Stimulated activated CD8-positive, alpha-beta memory T cell treated with anti-CD3 and anti-CD28 coated beads, Interleukin-15, amount 100 ng/mL, for 1 hour (primary cell): ENCODE measurements at places on chromosomes 5 and 9.

DNA sequence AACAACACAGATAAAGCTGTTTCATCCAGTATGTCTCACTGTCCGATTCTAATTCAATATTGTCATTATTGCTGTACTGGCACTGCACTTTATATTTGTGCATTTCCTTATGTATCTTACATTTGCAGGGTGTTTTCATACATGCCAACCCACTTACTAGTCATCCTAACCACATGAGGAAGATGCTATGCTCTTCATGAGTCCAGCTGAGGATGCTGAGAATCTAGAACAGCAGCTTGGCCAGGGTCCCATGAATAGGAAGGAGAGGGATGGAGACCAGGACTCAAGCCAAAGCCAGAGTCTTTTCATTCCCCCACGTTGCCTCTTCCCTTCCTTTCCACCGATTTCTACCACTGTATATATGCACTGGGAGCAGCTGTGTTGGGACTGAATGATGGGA, 292.8 kb upstream of the KLF4 start:
- no peak for DNase-seq

DNA sequence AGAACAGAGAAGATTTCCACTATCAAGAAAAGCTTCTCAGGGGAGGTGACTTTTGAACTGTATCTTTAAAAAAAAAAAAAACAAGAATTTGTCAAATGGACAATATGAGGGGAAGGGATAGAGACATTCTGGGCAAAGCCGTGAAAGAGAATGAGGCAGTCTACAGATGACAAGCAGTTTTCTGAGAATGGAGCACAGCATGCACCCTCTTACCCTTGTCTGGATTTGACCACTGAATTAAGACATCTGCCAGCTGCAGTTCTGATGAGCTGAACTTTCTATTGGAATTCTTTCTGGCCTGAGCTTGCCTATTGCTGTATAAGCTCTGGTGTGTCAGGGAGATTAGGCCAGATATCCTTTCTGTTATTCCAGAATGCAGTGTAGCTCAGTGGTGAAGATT, 10.3 kb upstream of the RANBP3L start:
- no peak for DNase-seq

DNA sequence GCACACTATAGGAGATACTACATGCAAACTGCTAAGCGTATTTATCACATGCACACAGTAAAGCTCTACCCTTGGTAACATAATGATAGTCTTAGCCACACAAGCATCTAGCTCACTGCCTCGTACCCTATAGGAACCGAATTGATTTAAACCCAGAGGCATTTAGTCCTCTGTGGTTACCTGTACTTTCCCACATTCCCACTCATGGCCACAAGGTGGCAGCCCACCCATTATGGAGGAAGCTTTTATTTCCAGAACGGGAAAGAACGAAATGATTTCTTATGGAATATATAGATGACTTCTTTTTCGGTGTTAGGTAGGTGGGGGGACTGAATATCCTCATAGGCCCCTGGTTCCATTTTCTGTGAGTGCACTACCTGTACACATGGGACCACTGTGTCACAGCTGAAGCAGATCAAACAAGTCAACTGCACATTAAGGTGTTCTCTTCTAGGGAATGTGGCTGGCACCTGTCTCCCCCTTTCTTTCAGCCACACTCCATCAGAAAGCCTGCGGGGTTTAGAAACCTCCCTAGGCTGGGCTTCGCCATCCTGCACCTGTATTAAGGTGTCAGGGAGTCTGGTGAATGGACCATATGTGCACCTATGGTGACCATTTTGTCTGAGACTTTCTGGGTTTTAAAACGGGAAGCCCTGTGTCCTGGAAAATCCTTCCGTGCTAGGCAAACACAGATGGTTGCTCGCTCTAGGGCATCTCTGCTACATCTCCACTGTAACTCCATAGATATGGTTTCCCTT, 313.2 kb downstream of the SLIT3 start:
- peak; percentile 37 for DNase-seq

GRCh38 chr5:146944019-146944418, 65.5 kb upstream of the PPP2R2B start:
- no peak for DNase-seq

DNA sequence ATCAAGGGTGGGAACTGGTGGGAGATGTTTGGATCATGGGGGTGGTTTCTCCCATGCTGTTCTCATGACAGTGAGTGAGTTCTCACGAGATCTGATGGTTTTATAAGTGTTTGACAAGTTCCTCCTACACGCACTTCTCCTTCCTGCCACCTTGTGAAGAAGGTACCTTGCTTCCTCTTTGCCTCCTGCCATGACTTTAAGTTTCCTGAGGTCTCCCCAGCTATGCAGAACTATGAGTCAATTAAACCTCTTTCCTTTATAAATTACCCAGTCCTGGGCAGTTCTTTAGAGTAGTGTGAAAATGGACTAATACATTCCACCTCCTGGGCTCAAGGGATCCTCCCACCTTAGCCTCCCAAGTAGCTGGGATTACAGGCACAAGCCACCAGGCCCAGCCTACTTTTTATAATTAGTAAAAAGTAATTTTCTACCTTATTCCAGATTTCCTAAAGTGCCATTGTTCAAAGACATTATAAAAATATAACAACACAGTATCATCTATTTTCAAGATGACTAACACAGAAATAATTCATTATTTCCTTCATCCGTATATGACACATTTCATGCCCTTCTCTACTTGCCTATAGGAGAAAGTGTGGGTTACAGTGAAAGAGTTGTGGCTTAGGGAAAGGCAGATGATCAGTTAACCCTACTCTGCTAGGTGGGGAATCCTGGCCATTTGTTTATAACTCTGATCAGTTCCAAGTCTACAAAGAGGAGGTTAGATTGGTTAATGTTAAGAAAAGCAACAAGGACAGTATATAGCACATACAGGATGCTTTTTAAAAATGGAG, 99.9 kb downstream of the TTC39B start:
- no peak for DNase-seq

DNA sequence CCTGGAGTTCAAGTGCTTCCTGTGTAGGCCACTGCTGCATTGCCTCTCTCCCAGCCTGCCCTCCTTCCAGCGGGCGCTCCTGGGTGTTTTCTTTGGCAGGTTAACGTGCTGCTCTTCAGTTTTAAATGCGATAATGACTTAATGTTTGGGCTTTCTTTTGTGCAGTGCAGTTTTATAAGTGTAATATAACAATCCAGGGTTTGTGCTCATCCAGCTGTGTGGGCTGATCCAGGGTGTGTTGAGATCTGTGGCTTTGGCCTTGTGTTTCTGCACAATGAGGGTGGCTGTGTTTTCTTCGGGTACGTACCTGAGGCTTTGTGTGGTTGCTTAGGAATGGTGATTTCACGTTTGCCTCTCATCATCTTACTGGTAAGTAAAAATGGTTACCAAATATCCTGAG, 50.6 kb downstream of the PCSK5 start:
- DNase-seq = no peak

DNA sequence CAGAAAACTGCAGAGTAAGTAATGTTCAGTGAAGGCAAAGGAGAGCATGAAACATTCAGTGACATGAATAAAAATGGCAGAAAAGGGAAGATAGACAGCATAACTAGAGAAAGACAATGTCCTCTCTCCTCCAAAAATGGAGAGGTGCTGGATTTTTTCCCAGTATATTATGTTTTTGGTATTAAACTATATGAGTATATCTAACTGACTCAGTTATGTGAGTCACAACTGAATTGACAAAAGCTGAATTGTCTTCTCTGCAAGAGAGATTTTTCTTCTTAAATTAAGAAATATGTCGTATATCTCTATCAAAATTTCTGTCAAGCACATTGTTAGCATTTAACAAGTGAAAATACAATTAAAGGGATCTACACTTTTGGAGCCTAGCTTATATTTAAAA, 375.1 kb downstream of the CHSY3 start:
- DNase-seq = no peak

DNA sequence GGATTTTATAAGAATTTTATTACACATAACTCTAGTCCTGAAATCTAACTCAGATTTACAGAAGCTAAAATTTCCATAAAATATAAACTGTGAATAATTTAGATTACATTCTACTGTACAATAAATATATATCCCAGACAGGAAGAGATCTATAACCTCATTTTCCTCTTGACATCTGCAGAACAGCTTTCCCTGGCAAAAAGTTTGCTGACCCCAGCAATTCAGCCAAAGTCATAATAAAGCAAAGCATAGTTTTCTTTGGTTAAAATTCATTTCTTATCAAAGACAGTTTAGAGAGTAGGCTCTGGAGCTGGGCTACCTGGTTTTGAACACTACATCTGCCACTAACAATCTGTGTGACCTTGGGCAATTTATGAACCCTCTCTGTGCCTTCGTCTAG, 372.5 kb downstream of the CAAP1 start:
- DNase-seq = no peak

DNA sequence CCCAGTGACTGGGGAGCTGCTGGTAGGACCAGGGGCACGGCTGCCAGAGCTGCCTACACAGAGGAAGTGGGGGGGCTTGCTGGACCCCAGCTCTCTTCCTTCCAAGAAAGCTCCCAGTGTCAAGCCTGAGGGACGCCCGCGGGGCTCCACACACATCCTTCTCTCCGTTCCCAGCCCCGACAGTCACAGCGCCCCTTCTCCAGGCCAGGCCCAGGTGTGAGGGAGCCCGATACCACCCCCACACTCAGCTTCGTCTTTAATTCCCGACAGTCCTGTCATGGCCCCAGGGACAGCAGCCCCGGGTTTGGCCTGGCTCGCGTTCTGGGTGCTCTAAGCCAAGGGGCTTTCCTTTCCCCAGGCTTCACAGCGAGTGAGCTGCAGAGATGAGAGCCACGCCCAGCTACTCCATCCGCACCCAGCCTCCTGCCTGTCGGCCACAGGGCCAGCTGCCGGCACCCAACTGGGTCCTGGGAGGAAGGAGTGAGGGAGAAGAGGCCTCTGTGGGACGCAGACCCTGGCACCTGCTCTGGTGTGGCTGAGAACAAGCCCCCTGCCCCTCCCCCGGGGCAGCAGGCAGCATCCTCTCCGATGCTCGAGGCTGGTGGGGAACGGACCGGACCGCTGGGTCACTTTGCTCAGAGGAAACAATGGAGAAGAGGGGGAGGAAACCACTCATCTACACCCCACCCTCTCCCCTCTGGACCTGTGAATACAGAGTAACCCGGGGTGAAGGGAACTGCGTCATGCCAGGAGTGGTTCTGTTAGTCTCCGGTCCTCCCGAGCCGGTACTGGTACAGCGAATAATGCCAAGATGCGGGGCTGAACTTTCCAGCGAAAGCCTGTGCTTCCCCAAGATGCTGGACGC, 53.9 kb upstream of the PHYKPL start:
- DNase-seq = no peak

- DNase-seq = no peak
Observed at GRCh38 chr5:140635291-140636257, 2.6 kb upstream of the CD14 start.

GRCh38 chr5:53392073-53392472, 88.4 kb upstream of the FST start:
- no peak for DNase-seq

DNA sequence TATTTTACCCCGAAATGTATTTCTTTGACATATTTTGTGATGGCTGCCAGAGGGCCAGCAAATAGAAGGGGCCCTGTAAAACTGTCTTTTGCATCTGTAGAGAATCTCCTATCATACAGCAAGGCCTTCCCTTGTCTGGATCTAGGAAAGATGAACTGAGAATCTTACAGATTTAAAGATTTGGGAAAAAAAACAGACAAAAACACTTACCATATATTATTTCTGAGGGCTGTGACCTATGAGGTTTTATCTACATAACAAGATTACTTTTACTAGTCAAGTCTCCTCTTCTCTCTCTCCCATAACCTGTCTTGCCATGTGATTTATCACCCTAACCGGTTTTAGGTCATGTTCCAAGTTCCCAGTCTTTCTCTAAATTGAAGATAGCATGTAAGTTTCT, 599.2 kb upstream of the CDH6 start:
- DNase-seq = no peak

GRCh38 chr9:83473488-83473971, 64.7 kb downstream of the FRMD3 start:
- no peak for DNase-seq

- DNase-seq = no peak
Observed at GRCh38 chr5:136686192-136686872, 321.0 kb upstream of the TRPC7 start.

DNA sequence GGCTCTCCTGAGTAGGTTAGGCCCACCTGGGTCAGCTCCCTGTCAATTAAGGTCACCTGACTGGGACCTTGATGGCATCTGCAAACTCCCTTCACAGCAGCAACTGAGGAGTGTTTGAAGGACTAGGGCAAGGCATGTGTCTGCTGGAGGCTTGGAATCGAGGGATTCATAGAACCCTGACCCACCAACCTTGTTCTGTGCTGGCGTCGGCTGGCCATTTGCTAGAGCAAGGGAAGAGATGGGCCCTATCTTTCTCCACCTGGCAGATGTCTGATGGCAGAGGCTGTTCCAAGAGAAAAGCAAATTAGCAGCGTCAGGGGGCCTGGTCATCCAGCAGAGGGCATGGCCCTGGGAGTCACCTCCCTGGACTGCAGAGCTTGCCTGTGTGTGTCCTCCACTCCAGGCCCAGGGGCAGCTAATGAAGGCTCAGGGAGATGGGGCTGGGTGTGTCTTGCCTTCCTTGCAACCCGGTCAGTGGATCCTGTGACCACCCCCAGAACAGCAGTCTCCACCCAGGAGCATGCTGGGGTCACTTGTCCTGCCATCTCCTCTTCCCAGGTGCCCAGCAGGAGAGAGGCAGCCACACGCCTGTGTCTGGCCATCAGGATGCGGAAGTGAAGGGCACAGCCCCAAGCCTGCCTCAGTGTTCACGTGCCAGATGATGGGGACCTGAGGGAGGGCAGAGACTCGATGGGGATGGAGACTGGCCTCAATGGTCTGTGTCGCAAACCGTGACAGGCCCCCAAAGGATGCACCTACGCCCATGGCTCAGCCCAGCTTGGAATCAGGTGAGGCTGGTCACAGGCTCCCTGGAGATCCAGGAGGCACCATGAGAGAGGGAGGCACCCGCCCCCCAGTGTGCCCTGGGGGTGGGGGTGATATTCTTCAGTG, 53.9 kb downstream of the BARX1 start:
- DNase-seq = no peak

DNA sequence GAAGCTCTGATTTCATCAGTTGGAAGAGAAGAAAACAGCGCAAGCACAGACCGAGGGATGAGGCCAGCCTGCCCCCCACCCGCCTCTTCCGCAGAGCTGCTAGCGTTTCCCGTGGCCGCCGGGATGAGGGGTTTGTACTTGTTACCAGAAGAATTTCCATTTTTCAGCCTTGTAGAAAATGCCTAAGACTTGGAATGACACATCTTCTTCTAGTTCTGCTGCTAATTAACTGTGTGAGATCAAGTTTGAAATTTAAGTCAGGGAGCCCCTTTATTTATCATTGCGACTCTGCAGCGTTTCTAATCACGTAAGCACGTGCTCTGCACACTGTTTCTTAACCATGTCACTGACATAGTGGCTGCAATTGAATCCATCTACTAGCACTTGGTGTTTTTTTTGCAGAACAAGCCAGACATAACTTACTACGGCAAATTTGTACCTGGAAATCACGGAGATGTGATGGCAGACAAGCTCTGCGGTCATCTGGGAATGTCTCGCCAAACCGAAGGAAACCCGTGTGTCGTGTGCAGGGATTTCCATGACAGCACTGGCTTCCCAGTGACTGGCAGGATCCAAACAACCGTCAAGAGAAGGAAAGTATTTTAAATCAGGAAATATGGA, 41.8 kb upstream of the ROR2 start:
- DNase-seq = no peak
